ENCODE measurements at places on chromosomes 11 and 22.

GRCh38 chr22:37500745-37501609, 14.8 kb upstream of the MFNG start:
- no peak for DNase-seq

- DNase-seq, result no peak
Observed at GRCh38 chr11:90434858-90435257, 212.0 kb upstream of the CHORDC1 start.

GRCh38 chr11:132357811-132358572, 987.6 kb downstream of the NTM start:
- DNase-seq, result no peak

DNA sequence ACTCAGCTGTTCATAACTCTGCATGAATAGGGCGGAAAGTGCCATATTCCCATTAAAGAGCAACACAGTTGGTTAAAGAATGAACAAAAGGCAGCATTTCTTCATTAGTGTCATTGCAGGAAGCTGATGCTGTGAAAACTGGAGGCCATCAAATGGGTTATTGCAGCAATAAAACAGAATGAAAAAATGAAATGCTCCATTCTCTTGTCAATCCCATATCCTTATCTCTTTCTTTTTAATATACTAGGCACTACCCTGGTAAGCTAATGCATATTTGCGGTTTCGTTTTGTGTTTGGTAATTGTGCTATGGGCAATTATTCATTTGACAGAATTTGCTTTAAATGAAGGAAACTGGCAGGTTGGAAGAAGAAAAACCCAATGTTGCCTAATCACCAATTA, 25.3 kb downstream of the C11orf71 start:
- DNase-seq, result no peak

- DNase-seq, result no peak
Observed at GRCh38 chr11:73343076-73343873, 32.9 kb upstream of the RELT start.

DNA sequence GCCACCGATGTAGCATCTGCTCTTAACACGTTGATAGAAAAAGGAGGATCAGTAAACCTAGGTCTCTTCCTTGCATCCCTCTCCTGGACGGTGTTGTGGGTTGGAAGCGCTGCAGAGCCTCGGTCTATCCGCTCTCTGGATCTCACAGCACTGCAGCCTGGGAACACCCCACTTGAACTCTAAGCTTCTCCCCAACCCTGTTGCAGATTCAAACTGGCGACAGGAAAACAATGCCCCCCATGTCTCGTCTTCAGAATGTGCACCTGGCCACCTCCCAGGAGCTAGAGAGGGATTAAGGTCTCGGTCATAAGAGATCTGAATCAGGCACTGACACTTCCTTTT, 454 bp downstream of the TMEM218 start:
- DNase-seq, result no peak

DNA sequence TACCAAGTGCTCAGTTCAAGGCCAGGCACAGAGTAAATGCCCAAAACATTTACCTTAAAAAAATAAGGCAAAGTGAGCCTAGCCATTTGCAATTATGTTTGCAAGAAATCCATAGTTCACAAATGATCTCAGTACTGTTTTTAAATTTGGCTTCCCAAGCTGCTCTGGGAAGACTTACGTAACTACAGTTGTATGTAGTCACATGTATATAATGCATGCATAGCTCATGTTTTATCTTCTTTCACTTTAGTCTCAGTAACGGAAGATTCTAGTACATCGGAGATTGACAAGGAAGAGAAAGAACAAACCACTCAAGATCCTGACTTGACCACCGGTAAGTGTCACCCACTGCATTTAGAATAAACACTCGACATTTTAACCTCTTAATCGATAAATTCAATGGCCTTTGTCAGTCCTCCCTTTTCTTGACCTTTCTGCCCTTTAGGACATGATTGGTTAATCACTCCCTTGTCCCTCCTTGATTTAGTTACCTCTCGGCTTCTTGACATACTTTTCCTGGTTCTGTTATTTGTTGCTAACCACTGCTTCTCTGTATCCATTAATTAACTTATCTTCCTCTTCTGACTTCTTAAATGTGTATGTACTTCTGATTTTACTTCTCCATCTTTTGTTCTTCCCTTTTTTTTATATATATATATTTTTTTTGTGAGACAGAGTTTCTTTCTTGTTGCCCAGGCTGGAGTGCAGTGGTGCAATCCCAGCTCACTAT, 18.0 kb upstream of the JHY start:
- DNase-seq, result no peak

- DNase-seq, result no peak
Observed at GRCh38 chr11:59459916-59460315, 3.2 kb downstream of the OR4D6 start.

DNA sequence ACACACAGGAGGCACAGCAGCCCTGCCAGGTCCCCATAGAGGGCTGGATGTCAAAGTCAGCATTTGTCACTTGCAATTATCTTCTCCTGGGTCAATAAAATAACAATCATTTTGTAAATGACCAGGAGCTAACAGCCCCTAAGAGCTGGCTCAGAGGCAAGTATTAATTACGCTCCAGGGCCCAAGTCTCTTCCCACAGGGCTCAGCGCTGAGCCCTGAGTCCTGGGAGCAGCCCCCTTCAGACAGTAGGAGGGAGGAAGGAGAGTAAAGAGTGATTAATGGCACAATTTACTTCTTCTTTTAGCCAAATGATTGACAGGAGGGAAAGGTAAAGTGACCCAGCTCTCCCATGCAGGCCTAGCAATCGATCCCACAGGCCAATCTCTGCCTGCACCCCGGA, 99.0 kb upstream of the DRD2 start:
- no peak for DNase-seq

DNA sequence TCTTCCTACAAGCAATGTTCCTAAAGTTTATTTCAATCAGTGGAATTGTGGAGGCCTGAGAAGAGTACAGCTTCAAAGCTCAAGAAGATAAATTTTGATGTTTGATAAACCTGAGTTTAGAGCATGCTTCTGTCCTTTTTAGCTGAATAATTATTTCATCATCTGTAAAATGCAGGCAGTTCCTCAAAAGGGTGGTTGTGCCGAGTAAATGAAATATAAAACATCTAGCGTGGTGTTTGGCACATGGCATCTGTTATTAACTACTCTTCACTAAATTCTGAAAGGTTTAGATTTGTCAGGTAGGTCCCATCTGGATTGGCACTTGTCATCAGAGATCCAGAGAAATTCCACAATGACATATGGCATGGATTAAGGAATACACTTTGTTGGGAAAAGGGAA, 155.1 kb downstream of the DDX10 start:
- no peak for DNase-seq

GRCh38 chr11:86067009-86067850, 1.7 kb downstream of the PICALM start:
- DNase-seq, result peak; percentile 17

DNA sequence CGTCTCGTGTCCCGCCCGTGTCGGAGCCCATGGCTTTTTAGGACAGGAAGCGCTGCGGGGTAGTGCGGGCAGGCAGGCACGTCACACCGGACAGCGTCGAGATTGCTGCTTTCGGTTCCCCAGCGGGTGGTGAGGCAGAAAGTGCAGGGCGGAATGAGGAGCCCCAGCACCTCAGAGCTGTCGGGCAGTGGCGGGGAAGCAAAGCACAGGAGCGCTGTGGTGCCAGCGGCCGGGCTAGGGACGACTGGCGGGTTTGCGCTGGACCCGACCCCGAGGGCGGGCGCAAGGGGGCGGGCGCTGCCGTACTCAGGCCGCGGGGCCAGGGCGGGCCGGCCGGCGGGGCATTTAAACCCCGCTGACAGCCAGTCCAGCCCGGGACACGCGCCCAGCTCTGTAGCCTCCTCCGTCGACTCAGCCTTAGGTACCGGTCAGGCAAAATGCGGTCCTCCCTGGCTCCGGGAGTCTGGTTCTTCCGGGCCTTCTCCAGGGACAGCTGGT, at the start of gene SLC37A2:
SLC37A2 (plus strand) TSS at position 375 of the 498 bp plus-strand sequence; CDS start at position 438, 63 bp downstream.
- no peak for DNase-seq

DNA sequence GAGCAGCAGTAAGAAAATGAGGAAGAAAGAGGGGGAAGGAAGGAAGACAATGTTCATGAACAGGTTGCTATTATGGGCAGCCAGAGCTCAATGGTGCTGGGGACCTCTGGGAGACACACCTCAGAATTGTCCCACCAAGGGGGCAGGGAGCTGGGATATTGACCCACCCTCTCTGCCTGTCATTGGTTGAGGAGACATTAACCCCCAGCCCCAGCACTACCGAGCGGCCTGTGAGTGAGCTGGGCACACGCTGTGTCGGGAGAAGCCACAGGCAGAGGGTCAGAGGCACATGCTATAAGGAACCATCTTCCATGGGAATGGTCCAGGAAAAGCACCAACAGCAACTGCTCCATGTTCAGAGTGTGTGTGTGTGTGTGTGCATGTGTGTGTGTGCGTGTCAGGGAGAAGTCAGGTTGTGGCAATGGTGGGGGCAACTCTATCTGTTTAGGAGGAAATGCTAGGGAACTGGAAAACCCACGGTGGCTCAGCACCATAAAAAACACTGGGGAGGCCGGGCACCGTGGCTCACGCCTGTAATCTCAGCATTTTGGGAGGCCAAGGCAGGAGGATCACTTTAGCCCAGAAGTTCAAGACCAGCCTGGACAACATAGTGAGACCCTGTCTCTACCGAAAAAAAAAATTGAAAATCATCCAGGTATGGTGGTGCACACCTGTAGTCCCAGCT, 49.2 kb downstream of the CD6 start:
- no peak for DNase-seq

DNA sequence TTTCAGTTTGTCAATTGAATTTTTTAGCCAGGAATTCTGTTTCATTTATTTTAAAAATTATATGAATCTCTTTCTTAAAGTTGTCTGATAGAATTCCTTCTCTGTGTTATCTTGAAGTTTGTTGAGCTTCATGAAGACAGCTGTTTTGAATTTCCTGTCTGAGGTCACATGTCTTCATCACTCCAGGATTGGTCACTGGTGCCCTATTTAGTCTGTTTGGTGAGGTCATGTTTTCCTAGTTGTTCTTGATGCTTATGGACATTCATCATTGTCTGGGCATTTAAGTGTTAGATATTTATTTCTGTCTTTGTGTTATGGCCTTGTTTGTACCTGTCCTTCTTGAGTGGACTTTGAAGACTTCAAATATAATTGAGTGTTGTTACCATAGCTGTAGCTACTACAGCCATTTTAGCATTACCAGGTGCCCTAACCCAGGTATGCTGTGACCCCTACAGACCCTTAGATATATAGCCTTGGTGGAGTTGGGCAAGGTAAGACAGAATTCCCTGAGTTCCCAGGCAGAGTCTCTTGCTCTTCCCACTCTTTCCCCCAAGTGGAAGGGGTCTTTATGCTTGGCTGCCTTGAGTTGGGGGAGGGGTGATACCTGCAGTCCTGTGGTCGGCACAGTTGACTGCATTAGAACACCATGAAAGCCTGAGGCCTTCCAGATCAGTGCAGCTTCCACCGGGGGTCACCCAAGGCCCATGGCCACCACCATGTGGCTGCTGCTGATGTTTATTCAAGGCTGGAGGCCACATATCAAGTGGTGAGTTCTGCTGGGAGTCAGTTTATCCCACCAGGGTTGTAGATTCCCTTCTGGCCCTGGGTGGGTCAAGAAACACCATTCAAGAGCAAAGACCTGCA, 229.6 kb downstream of the DYNC2H1 start:
- no peak for DNase-seq

DNA sequence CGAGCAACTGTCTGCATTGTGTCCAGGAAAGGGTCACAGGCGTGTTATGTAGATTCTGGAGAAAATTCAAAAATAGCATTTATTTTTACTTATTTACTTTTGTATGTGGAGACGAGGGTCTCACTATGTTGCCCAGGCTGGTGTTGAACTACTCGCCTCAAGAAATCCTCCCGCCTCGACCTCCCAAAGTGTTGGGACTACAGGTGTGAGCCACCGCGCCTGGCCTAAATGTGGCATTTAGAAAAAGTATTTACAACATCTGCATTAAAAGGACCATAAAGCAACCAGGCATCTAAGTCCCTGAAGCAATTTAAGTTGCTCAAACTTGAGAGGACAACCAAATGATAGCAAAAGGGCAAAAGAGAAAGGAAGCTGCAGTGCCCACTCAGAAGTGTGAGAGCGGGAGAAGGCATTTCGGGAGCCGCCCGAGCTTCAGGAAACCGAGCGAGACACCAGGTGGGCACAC, 595 bp downstream of the TRIM66 start:
- peak; percentile 29 for DNase-seq

GRCh38 chr11:75301131-75301530, 50.3 kb downstream of the ARRB1 start:
- DNase-seq, result no peak

DNA sequence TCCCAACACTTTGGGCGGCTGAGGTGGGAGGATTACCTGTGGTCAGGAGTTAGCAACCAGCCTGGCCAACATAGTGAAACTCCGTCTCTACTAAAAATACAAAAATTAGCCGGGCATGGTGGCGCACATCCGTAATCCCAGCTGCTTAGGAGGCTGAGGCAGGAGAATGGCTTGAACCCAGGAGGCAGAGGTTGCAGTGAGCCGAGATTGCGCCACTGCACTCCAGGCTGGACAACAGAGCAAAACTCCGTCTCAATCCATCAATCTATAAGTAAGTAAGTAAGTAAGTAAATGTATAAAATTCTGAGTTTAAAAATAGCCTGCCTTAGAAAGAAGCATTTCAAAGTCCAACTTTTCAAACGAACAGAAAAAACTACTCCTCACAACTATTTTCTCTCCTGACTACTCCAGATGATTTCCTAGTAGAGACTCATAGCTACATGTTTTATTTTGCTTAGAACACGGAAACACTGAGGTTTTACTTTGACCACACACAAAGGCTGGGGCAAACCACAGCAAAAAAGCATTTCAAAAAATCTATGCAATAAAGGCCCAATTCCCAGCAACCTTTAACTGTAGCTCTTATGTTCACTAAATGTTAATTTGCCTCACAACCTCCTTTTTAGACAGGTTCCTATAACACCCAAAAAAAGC, 16.3 kb downstream of the SPTY2D1 start:
- no peak for DNase-seq

DNA sequence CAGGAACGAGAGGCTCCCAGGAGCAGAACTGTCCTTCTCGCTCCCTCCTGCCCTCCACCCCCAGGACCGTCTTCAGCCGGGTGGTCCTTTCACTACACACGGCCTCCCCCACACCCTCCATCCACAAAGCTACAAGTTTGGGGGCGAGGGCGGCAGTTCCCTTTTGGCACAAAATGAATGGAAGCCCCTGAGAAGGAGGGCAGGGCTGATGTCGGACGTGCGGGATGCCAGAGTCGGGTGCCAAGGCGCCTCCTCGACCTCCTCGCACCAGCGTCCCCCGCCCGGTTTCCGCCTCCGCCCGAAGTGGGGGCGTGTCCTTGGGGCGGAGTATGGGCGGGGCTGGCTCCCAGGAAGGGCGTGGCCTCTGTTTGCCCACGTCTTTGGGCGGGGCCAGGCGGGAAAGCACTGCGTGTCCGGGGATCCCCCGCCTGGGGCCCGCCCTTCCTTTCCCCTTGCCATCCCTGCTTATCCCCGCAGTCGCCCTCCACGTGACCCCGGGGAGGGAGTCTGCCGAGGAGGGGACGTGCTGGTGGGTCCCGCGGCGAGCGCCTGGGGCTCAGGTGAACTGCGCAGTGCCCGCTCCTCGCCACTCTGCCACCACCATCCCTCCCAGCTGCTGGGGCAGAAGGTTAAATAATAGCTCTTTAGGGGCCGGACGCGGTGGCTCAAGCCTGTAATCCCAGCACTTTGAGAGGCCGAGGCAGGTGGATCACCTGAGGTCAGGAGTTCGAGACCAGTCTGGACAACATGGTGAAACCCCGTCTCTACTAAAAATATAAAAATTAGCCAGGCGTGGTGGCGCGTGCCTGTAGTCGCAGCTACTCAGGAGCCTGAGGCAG, 937 bp upstream of the EFEMP2 start:
- peak; percentile 72 for DNase-seq

All from right renal cortex interstitium (tissue), 3 donors.